ENCODE measurements at places on chromosomes 4 and X.

GRCh38 chr4:143399113-143399949 is 62.7 kb downstream of the GAB1 start:
- no peak for DNase-seq

- DNase-seq: peak; percentile 32
These were observed 586 bp downstream of the BCAP31 start for GRCh38 chrX:153723351-153724251.

- DNase-seq: no peak
These were observed 135.5 kb downstream of the TRAM1L1 start for GRCh38 chr4:116949856-116950255.

DNA sequence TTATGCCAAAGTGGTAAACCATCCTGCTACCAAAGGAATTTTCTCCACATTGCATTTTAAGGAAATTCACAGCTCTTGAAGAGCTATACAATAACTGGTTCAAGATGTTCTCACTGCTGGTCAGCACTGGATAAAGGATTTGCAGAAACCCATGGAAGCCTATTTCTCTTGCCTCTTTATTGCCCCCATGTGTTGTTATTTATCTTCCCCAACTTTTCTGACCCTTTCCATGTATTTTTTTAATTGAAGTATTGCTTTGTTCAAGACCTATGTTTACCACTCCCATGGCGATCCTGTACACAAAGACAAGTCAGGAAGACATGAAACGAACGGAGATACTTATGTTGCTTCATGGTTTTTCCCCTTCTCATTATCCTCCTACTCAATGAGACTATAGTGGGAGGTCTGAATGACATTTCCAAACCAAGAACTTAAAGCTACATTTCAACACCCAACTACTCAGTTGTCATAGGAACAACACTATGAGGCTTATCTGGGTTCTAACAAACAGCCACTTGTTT is 566.4 kb upstream of the DIPK2B start:
- no peak for DNase-seq

GRCh38 chr4:123256901-123257300 is 139.7 kb upstream of the SPRY1 start:
- no peak for DNase-seq

GRCh38 chr4:54320826-54321685 is 92.0 kb downstream of the PDGFRA start:
- DNase-seq: no peak

DNA sequence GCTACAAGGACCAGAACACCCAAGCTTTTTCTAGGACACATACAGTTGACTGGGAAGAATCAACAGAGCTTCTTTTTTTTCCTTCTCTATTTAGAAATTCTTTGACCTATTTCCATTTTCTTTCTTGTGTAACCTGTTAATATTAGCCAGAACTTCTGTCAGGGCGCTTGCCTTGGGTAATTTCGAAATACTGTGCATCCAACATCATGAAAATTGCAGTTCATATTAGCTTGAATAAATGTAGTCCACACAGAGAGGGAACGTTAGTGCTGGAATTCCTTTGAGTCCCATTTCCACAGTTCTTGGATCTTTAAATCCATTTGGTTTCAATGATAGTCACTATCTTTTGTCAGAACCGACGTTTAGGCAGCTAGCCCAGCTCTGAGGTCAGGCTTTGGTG is 141.8 kb downstream of the MXRA5 start:
- DNase-seq: no peak

DNA sequence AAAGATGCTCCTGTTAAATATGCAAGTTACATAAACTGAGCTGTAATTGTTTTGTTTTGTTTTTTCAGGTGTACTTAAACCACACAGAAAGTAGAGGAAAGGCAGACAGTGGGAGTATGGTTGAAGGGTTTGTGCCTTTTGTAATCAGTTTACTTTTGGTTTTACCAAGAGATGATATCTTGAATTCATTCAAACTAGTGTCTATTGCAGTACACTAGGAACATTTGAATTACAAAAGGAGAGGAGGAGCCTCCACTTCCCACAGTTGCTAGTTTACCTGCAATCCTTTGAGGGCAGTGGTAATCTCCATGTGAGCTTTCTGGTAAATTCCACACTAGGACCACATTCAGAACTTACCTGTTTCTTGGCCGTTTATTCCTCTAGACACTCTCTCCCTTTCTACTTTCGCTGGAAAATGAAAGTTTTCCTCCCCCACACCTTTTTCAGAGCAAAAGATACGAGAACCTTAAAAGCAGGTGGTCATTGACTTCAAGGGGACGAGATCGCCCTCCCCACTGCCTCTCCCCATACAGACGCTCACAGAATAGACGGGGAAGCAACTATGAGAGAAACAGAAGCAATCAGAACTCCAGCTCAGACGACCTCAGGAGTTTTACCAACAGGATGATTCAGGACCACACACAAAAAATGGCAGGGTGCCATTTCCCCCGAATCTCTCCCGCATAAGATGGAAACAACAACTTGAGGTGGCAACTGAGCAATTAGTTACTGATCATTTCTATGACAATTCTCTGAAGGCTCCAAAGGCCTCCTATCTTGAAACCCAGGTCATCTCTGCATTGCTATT is 3.3 kb downstream of the RBM47 start:
- no peak for DNase-seq

DNA sequence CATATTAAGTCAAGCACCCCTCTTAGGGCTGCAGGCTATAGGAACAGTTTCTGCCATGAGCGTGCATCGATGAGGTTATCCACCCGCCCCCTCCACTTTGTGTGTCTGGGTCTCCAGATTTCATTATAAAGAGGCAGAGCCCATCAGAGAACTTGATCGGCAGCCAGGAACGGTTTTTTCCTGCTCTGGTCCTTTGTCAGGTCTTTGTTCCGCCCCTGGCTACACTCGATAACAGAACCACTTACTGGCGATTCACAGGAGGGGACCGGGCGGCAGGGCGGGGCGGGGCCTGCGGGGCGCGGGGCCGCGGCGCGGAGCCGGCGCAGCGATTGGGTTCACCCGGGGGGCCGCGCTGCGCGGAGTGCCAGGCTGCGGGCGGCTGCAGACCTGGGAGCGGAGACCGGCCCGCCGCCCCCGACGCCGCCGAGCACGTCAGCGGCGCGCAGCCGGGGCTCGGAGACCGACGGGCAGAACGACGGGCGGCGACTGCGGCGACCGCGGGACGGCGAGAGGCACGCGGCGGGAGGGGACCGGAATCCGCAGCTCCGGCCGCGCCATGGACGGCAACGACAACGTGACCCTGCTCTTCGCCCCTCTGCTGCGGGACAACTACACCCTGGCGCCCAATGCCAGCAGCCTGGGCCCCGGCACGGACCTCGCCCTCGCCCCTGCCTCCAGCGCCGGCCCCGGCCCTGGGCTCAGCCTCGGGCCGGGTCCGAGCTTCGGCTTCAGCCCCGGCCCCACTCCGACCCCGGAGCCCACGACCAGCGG is at the start of gene SLC10A4:
Gene SLC10A4, plus strand, starts transcription at position 338 of the 771 bp plus-strand sequence. Its CDS starts 219 bp downstream, at position 557.
- DNase-seq: no peak

- no peak for DNase-seq
These were observed 23.6 kb downstream of the GUCY1A1 start for GRCh38 chr4:155690044-155690837.

DNA sequence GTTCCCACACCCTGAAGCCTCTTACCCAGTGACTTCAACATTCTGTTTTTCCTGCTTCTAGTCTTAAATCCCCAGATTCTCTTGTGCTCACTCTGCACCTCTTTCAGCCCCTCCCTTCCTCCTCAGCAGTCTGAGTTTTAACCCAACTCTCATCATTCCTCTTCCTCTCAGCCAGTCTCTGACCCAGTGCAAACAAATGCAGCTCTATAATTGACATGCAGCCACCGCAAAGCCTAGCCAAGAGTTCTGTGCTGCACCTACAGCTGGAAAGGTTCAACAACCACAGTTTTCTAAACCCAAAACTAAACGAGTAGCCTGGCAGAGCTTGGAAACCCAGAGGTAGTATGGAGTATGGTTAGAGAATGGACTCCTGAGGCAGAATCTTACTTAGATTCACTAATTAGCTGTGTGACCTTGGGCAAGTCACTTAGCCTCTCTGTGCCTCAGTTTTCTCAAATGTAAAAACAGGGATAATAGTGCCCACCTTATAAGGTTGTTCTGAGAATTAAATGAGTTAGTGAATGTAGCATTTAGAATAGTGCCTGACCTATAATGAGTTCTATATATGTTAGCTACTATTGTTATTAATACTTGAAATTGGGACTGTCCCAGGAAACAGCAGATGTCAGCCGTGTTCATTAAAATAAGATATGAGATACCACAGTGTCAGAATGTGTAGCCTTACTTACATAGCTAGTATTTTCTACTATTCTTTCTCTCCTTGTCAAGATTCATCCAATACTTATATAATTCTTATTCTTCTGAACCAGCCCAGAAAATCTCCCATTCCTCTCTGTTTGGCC is 3.5 kb downstream of the TMEM154 start:
- DNase-seq: no peak

- no peak for DNase-seq
These were observed 413.2 kb downstream of the FAT4 start for GRCh38 chr4:125727931-125728330.

DNA sequence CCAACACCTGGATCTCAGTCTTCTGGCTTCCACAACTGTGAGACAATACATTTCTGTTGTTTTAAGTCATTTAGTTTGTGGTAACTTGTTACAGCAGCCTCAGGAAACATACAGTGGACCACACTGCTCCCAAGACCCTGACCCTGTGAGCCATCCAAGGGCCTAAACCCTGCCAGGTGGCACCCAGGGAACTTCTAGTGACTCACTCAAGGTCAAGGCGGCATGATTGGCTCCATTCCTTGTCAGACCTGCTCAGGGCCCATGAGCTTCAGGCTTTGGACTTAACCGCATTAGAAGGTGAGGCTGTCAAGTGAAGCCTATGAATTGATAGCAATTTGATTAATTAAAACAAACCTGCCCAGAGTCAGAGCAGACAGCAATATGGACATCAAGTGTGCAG is 165.7 kb upstream of the MAMLD1 start:
- DNase-seq: no peak

GRCh38 chr4:41994461-41994985 is 4.2 kb downstream of the SLC30A9 start:
- DNase-seq: no peak

DNA sequence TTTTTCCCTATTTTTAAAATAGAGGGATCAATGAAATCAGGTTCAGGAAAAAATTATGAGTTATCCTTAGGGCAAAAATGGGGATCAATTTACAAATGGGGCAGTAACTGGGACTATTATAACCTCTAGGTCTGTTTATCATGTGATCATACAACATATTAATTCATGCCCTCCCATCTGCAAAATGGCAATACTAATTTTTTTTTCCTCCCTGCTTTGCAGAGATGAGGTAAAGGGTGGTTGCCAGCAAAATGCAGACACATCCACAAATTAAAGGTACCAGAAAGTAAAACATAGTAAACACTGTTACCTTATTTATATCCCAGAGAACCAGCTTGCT is 467 bp downstream of the HSD17B11 start:
- DNase-seq: no peak

GRCh38 chrX:110277609-110278008 is 40.3 kb downstream of the AMMECR1 start:
- no peak for DNase-seq

DNA sequence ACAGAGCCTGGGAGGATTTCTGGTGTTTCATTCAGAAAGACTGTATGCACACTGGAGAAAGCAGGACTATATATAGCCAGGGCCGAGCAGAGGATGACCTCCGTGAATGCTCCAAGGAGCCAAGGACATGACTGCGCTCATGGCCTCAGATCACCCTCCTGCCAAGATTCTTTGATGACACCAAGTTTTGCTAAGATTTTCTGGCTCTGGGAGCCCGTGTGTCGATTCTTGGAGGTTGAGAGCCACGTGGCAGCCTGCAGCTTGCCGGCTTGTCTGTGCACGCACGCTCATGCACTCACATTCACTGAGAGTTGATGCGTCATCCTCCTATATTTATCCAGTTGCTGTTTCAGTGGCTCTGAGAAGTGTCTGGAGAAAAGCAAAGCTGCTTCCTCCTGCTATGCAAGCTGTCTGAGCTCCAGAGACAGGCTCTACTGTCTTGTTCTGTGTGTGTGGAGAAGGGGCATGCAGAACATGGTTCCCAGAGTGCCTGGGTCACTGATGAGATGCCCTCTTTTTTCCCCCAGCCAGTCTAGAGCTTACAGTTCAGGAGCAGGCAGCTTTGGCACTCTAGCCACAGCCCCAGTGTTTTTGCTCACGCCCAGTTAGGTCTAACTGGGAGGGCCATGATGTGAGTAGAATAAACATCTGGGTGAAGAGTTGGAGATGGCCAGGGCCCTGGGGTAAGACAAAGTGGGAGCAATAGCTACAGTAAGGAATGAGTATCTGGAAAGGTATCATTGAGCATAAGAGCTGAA is 64.9 kb upstream of the SCOC start:
- DNase-seq: no peak

DNA sequence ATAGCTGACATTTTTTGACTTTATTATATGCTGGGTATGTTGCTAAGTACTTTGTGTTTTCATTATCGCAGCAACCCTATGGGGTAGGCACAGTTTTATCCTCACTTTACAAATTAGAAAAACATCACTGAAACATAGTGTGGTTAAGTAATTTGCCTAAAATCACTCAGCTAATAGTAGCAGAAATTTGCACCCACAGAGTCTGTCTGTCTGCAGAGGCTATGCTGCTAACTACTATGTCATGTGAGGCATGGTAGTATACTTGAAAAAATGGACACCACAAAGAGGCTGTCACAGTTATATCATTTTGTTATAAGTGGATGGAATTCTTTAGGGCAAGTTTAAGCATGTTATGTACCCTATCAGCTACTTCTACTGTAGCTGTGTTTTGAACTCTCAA is 69.0 kb downstream of the STAG2 start:
- DNase-seq: no peak

- no peak for DNase-seq
These were observed 128.0 kb upstream of the VEGFC start for GRCh38 chr4:176920694-176921093.

DNA sequence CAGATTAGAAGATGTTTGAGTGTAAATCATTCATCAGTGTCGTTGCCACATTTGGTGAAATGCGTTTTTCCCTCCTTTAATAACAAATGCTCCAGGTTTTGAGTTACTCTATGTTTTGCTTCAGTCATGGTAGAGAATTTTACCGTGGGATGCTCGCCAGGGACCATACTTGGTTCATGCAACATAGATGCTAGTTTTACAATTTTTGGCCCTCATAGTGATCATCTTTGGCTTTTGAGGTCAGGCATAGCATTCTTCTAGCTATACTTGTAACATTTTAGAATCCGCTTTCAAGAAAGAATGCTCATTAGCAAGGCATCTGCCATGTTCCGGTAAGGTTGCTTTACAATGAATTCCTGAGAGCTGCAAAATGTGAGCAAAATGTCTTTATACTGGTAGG is 147.2 kb downstream of the SPCS3 start:
- no peak for DNase-seq

- DNase-seq: no peak
These were observed 89.4 kb downstream of the AFF1 start for GRCh38 chr4:87024201-87024600.
